CD4-positive, alpha-beta T cell treated with Interferon gamma for 1 hour (primary cell): ENCODE measurements at places on chromosomes 2 and 18.

GRCh38 chr2:237217995-237218616 lies 132.4 kb downstream of the COPS8 start:
- no peak for DNase-seq

GRCh38 chr18:46134920-46135675 lies 30.9 kb downstream of the HAUS1 start:
- no peak for DNase-seq

DNA sequence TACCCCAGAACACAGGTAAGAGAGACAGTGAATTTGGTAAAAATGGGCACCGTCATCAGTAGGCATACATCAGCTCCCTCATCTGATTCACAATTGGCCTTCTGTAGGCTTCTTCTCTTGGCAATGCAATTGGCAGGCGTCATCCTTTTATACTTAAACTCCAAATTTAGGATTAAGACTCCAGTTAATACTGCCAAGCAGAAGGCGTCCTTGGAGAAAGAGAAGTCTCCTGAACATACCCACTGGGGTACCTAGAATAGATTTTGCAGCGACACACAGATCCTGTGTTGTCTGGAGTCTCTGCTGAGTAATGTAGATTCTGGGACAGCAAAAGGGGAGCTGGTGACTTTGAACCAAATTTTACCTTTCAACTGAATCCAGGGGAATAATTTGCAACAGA lies 592 bp upstream of the METAP1D start:
- DNase-seq: no peak

DNA sequence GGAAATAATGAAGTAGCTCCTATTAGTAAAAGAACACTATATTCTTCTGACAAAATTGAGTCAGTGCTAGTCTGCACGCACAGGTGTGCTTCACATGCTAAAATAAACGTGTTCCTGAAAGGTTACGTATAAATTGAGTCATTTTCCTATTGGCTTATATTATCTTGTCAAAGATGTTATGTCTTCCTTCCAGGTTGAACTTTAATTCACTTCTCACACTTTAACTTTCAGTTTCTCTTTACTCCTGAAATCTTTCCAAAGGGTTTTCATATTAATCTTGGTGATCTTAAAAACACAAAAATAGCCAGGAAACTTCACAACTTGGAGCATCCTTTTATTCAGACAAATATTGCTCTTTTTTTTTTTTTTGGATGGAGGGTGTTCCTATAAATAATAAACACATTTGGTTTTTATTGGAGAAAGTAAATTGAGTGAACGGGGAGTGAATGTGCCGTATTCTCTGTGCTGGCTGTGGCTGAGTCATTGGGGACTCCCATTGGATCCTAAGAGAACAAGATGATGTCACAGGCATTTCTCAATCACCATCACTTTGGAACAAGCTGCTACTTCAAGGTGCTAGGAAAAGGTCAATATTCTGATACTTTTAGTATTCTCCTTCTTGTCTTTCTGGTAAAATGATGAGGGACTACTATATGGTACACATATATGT lies 150.2 kb upstream of the SPATS2L start:
- no peak for DNase-seq
